Stimulated activated CD8-positive, alpha-beta memory T cell treated with anti-CD3 and anti-CD28 coated beads, Interleukin-4, amount 100 ng/mL, for 4 hours (primary cell): ENCODE measurements at places on chromosomes 2 and 18.

- no peak for DNase-seq
These were observed 25.5 kb downstream of the SLC4A5 start for GRCh38 chr2:74317701-74318100.

DNA sequence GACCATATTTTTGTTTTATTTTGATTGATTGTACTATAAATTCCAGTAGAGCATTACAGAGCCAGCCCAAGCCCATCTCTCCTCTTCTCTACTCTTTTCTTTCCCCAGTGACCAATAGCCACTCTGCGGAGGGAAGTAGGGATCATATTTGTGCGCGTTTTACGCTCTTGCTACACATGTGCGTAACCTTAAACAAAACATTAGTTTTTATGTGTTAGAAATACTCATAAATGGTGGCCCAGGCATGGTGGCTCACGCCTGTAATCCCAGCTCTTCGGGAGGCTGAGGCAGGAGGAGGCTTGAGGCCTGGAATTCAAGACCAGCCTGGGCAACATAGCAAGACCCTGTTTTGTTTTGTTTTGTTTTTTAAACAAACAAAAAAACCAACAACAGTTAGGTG is 31.3 kb downstream of the HPCAL1 start:
- no peak for DNase-seq

- DNase-seq, result no peak
These were observed 28.8 kb downstream of the CCDC93 start for GRCh38 chr2:117985092-117985491.

DNA sequence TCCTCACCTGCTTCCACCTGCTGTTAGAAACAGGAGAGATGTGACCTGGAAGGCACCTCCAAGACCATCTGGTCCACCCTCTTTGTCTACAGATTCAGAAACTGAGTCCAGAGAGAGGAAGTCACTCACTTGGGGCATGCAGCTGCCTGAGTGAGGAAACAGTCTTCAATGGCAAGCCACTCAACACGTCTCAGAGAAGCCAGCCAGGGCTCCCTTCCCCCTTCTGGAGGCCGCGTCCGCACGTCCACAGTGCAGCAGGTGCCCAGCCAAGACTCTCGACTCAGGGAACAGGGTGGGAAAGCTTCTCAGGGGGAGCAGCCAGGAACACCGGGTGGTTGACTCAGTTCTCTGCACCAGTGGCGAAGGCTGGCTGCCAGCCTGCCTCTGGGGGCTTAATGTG is 201.7 kb downstream of the BCL11A start:
- DNase-seq, result no peak

- no peak for DNase-seq
These were observed 533.5 kb upstream of the NRP2 start for GRCh38 chr2:205148755-205149154.

DNA sequence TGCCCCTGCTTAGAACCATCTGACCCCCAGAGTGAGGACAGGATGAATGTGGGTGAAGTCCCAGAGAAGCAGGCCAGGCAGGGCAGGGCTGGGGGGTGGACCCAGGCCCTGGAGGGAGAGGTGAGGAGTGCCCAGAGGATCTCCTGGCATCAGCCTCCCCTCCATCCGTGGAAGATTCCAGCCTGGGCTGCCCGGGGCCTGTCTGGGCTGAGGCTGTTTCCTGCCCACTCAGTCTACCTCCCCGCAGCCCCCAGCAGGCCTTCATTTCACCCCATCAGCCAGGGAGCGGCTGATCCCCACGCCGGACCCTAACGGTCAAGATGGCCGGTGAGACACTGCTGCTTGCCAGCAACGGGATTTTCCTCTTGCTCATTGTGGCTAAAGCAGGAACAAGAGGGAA is 35.3 kb upstream of the OTOF start:
- DNase-seq, result no peak

- no peak for DNase-seq
These were observed 257.9 kb downstream of the PTPRM start for GRCh38 chr18:7824970-7825369.

GRCh38 chr2:181686576-181687185 is 6.4 kb upstream of the NEUROD1 start:
- DNase-seq, result no peak

DNA sequence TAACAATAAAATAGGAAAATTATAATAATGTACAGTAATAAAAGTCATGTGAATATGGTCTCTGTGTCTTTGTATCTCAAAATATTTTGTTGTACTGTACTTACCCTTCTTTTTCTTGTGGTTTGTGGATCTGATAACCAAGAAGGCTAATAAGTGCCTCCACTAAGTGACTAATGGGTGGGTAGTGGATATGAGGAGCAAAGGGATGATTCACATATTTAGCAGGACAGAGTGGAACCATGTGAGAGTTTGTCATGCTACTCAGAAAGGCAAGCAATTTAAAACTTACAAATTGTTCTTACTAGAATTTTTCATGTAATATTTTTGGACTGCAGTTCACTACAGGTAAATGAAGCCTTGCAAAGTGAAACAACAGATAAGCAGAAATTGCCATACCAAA is 1241.2 kb upstream of the CDH2 start:
- no peak for DNase-seq

- no peak for DNase-seq
These were observed 5.7 kb upstream of the ALS2 start for GRCh38 chr2:201786471-201786870.

GRCh38 chr2:235605312-235606003 is 111.6 kb downstream of the AGAP1 start:
- no peak for DNase-seq

DNA sequence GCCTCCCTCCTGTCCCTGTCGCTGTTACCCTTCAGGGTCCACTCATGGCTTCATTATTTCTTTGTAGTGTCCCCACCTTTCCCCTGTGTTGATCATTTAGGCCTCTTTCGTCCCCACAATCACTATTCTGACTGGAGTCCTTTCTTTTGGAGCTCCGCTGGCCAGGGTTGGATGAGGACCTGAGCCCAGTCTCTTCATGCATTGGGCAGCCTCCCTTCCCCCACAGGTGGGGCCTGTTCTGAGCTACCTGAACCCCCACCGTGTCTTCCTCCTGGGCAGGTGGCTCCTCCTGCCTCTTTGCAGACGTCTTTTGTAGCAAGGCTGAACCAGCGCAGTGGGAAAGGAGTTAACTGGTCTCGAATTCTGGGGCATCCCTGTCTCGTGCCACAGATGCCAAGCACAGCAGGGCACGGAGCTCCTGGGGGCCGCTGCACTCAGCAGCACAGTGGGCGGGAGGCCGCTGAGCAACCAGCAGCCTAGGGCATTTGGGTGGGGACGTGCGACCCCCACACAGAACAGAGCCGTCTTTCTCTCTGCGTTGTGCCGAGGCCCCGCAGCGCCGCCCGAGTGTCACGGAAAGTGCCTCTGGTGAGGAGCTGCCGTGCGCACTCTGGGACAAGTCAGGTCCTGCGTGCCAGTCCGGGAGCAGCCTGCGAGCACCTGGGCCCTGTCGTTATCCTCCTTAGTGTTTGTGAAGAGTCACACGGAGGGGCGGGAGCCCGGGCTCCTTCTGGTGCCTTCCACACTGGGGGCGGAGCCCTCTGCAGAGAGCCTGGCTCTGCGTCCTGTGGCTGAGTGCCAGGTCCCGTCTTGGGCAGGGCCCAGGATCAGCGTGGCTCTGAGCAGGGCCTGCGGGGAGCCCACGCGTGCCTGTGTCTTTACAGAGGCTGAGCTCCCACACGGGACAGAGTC is 130.1 kb downstream of the NFATC1 start:
- no peak for DNase-seq

GRCh38 chr2:134703426-134703825 is 15.4 kb downstream of the TMEM163 start:
- no peak for DNase-seq

GRCh38 chr2:63742580-63742976 is 99.1 kb upstream of the UGP2 start:
- DNase-seq, result no peak

- no peak for DNase-seq
These were observed 79.1 kb downstream of the TGIF1 start for GRCh38 chr18:3529077-3529476.

GRCh38 chr2:203237346-203238238 is 1.2 kb upstream of the CYP20A1 start:
- DNase-seq, result no peak

DNA sequence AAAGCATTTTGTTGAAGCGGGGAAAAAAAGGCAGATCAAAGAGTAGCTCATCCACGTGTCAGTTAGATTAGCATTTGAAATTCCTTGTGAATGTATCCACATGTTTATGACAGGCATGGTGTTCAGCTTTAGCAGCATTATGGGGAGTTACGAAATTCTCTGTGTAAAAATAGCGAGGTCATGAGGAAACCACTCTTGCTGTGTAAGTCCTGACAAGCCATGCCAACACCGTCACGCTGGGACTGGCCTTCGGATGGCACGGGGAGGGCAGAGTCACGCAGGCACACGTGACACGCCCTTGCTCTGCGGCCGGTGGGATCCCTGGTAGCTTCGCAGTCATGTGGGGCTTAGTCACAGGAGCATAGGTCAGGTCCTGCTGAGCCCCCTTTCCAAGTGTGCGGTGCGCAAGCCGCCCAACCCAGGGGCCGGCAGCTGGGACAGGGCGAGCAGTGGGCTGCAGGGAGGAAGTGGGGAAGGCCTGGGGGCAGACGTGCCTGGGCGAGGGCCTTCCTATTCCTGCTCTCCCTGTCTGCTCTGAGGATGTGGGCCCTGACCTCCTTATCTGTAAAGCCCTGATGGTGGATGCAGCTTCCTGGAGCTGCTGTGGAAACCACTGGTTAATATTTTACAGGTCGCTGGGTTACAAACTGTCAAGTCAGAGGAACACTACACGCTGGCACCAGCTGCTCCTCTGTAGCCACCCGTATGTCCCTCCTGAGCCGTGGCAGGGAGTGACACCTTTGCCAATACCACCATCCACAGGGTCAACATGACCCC is 18.0 kb downstream of the MBP start:
- DNase-seq, result no peak

DNA sequence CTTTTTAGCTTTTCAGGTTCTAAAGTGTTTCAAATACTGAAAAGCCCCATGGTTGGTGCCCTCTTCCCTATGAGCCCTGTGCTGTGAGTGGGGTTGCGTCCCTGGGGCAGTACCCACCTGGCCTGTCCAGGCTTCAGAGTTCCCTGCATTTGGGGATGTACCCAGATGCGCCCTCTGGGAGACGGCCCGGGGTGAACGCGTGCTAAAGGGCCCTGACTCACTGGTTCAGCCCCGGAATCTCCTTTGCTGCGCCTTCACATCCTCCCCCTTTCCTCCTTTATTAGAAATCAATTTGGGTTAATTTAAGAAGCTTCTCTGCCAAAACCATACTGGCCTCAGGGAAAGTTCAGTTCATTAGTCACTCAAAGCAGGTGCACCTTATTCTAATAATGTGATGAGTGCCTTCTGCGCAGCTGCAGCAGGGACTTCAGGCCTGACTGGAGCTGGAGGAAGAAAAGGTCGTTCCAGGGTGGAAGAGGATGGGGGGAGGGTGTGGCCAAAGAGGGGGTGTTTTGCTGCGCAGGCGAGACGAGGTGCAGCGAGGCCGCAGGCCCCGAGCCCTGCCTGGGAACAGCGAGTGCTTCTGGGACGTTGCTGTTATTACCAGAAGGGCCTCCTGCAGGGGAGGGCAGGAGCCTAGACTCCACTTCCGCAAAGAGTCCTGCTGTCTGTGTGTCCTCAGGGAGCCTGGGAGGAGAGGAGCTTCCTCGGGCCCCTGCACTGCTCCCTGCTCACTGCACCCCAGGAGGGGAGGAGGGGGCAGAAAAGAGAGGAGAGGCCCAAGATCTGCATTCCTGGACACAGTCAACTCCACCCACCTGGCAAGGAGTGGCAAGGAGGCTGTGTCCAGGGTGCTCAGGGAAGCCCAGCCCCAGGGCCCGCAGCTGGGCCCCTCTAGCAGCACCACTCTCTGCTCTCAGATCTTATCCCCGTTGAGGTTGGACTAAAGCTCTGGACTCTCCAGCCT is 223.2 kb upstream of the PXDN start:
- no peak for DNase-seq

DNA sequence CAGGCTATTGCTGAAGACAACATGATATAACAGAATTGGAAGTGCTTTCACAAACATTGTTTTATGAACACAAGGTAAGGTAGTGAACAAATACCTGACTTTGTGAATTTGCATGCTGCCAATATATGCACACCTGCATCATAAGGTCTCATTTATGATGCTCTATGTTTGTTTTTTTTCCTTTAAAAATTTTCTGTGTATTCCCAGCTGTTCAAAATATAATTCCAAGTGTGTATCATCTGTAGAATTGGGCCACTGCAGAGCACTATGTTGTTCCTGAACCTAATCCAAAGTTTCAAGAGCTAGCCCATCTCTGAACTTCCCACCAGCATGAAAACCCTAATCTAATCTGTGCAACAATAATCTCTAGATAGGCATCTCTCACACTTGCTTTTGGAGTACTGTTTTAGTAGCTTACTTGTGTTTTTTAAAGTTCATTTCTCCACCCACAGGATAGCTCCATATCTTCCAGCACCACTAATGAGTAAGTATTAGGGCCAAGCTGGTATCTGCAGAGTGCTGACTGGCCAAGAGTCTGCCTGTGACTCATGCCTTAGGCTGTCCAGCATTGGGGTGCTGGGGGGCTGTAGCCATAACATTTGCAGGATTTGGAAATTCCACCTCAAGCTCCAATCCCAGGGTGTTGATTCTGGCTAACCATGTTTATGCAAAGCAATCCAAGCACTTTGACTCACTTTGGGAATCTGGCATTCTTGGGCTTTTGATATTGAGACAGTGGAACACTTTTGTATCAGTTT is 208.2 kb upstream of the REV1 start:
- DNase-seq, result no peak

- no peak for DNase-seq
These were observed 164.7 kb upstream of the MSH6 start for GRCh38 chr2:47618272-47618552.

DNA sequence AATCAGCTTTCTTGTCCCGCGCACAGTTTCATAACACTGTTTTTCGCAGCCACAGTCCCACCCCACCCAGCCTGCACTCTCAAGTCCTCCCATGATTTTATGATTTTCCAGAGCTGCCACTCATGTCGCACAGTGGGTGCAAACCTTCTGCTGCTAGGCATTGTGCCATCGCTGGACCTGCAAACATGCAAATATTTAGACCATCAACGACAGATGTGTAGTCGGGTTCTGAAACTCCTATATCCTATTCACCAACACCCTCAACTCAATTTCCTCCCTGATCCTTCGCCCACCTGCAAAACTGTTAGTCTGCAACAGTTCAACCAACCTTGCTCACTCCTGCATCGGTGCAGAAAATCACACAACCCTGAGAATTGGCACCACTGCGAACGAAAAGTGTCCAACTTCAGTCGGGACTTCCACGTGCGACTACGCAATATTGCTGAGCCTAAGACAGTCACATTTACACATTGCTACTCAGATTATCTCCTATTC is 871 bp upstream of the ALS2 start:
- no peak for DNase-seq

- DNase-seq, result no peak
These were observed 40.7 kb upstream of the GALR1 start for GRCh38 chr18:77208964-77209363.

- no peak for DNase-seq
These were observed 55.4 kb upstream of the RMP24 start for GRCh38 chr18:35917043-35917442.

DNA sequence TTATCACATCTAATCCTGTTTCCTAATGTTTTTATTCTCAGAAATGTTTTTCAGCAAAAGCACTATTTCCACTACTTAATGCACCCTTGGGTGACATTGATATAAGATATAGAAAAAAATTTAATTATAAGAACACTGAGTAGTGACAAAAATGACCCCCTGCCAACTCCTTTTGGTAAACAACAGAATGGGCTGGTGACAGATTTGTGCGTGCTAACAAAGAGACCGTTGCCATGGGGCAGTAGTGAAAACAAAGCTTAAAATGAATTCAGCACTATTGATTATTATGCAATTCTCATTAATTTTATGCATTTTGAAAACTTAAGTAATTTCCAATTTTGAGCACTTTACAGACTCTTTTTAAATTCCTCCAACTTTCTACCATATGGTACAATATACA is 33.1 kb downstream of the RDH14 start:
- no peak for DNase-seq

GRCh38 chr2:200158647-200159356 is 147.7 kb upstream of the SPATS2L start:
- DNase-seq, result no peak
